ENCODE measurements at places on chromosomes 16 and 17.

DNA sequence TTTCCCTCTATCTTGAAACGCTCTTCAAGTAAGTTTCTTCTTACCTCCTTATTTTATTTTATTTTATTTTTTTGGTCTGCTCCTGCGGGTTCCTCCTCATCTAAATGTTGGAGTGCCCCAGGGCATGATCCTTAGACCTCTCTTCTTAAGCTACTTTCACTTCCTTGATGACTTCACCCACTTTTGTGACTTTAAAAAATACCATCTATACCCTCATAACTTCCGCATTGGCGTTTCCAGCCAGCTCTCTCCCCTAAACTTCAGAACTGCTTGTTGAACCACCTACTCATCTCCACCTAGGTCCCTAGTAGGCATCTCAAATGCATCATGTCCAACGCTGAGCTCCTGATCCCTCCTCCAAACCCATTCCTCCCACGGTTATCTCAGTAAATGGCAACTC, 51.4 kb upstream of the NFAT5 start:
- no peak for DNase-seq

DNA sequence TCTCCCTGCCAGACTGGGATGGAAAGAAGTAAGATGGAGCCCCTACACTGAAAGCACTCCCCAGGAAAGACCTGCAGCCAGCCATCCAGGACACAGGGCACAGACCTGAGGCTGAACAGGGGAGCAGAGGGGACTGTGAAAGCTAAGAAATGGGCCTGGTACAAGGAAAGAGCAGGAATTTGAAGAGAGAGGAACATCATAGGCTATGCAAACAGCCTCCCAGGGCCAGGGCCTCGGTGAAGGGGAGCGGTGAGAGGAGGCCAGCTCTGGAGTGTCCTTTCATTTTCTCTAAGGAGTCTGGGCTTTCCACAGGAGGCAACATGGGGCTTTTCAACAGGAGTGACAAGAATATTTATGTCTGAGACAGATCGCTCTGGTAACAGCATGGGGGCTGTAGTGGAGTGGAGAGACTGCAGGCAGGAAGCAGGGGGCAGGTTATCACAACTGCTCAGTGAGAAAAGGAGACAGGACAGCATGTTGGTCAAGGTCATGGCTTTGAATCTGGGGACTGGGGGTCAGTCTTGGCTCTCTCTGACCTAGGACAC, 50.1 kb downstream of the TOM1L2 start:
- no peak for DNase-seq

DNA sequence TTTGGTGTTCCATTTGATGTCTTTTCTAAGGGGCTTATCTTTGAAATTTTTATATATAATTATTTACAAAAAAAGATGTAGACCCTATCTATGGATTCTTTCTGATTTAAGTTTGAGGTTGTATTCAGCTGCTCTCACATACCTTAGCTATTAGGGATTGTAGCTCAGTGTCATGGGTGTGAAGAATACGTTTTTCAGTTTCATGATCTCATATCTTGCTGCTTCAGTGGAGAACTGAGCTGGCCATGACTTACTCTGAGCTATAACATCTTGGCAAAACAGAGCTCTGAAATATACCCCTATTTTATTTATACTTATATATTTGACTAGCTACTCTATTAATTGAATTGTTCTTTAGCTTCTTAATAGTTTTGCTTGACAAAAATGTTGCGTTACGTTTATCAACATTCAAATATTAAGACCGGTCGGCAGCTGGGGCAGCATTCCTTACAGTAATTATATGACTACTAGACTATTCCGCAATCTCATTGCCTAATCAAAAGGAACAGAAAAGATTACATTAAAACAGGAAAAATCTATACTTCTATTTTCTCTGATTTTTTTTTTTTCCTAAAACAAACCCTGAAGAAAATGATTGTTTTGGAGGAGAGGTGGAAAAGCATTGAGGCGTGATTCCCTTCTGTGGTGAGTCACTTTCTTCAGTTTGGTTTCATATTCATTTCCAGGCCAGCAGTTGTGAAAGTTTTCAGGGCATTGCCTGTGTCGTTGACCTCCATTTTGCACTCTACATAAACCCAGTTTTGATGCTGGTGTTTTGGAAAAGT, 24.1 kb upstream of the KRT24 start:
- DNase-seq, result no peak

DNA sequence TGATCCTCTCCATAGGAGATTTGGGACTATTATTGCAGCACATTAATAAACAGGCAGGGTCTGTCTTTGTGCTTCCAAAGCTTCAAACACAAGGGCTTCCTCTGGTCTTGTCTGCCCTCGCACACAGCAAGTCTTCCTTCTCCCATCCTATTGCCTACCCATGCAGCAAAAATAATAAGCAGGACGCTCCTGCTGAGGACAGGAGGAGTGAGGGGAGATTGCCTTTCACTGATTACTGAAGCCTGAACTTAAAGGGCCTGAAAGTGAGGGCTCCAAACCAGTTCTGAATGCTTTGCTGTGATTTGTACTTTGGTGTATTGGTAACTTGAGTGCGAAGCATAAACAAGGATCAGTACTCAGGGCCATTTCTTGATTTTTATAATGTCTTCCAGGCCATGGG, 197.6 kb upstream of the XYLT1 start:
- no peak for DNase-seq

DNA sequence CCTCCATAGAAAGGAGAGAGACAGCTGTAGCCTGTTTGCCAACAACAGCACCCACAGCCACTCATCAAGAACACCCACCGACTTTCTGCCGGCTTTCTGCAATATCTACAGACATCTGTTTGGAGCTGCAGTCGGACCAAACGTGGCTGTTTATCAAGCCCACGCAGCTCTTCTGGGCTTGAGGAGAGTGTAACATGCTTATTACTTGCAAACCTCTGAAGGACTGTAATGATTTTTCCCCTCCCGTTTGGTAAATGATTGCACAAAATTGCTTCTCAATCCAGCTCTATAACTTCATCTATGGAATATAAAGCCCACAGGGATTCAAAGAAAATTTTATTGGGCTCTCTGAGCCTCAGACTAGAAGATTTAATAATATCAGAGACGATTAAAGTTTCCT, 100.5 kb downstream of the VAT1L start:
- no peak for DNase-seq

DNA sequence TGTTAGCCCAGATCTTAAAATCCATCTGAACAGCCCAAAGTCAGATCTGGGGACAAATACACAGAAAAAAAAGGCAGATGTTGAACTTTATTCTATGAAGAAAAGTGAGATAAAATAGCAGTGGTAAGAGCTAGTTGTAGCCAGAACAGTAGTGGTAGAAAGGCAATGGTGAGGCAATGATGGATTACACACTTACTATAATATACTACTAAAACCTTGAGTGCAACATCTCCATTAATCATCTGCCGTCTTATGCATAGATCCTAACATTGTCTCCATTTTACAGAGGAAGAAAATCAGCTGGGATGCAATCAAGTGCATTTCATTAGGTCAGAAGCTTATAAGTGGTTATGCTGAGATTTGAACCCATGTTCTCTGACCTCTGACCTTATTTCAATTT, 699.6 kb downstream of the CDH11 start:
- no peak for DNase-seq

DNA sequence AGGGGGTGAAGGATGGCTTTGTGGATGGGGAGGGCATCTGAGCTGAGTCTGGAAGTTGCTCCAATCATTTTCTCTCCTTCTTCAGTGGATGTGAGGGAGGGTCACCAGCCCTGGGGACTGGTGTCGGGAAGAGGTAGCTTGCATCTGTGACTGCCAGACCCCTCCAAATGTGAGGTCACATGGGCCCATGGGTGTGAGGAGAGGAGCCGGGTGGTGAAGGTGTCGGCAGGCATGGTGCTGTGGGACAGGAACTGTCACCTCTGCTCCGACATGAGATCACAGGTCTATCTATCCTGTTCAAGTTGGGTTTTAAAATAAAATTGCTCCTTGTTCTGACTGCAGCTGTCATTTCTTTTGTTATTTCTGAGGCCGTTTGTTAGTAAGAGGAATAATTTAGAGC, 351.1 kb downstream of the CPPED1 start:
- no peak for DNase-seq

GRCh38 chr16:49712106-49712505, 143.8 kb downstream of the ZNF423 start:
- no peak for DNase-seq

GRCh38 chr17:37301288-37301687, 74.5 kb upstream of the C17orf78 start:
- no peak for DNase-seq

DNA sequence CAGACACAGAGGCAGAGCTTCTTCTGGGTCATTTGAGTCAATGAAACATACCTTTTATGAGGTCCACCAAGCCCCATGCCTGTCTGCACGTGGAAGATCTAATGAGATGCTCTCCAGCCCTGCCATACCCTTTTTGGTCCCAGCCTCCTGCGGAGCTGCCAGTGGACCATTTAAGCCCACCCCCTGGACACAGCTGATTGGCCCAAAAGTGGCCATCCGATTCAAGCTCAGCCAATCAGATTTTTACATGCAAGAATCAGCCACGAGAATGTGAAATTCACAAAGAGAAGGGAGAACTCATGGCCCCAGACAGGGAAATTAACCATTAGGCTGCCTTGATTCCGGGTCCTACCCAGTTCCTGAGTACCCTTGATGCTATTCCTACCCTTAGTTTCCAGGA, 231.0 kb upstream of the EEF2KMT start:
- DNase-seq, result no peak

- DNase-seq, result no peak
These were observed 4.7 kb downstream of the SMTNL2 start for GRCh38 chr17:4588898-4589625.

GRCh38 chr16:65697521-65697920, 575.7 kb upstream of the CDH11 start:
- no peak for DNase-seq

DNA sequence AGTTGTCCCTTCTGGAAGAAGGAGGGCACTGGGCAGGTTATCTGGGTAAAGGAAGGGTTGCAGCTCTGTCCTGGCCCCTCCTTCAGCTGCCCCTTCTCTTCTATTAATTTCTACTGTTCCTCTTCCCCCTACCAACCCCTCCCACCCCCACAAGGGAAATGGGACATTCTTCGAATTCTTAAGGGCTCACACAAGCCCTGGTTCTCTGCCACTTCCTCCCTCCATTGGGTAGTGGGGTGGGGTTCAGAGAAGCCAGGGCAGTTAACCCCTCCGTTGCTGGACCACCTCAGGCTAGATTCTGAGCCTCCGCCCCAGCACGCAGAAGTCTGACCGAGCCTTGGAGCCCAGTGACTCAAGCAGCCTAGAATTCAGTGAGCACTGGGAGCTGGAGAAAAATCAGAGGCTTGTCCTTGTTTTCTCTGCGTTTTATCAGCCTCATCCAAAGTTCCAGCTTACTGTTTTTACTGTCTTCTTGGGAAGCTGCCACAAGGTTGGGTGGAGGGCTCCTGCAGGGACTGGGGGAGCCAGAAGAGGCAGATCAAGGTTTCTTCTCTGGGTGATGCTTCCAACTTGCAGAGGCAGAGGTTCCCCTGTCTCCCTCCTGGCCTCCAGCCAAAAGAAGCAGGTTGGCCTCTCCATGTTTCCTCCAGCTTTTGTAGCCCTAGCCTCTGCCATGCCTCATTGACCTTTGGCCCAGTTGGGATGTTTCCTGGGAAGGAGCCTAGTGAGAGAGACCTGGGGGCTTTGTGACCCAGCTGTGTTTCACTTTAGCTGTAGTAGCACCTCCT, 10.2 kb downstream of the LASP1 start:
- DNase-seq, result no peak

DNA sequence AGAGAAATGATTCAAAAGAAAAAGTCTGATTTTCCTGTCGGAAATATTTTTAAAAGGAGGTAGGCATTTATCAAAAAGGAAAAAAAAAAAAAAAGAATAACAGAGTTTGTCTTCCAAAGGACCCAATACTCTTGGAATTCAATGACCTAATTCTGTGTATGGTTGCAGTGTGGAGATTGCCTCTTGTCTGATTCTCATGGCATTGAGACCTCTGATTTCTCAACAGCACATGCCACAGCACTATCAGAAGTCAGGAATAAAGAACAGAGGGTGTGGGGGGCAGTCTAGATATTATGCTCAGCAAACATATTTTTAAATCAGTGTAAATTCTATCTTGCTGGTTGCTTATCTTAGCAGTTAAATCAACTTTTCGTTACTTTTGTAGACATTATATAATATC, 81.3 kb upstream of the SOX9 start:
- DNase-seq, result no peak

- DNase-seq, result no peak
These were observed 3.8 kb downstream of the IGF2BP1 start for GRCh38 chr17:49000943-49001342.

DNA sequence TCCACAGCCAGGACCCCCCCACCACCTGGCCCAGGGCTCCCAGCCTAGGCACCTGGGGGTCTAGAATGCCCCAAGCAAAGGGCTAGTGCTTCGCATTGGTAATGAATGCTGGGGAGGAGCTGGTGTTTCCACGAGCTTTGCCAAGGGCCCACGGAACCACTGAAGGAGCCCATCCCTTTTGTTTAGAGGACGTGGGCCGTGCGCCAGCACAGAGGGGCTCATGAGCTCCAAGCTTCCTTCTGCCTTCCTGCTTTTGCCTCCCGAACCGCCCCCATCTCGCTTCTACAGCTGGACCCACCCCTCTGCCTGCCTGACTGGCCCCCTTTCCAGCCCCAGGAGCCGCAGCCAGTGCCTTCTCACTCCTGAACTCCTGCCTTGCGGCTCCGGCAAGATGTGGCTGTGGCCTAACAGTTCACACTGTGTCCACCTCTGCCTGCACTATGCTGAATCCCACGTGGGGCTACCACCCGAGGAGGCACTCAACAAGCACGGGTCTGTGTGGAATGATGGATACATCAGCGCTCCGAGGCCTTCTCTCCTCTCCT, 31.8 kb upstream of the RASD1 start:
- DNase-seq, result no peak

- DNase-seq, result no peak
These were observed 89.3 kb downstream of the SDR42E1 start for GRCh38 chr16:81921843-81922584.

DNA sequence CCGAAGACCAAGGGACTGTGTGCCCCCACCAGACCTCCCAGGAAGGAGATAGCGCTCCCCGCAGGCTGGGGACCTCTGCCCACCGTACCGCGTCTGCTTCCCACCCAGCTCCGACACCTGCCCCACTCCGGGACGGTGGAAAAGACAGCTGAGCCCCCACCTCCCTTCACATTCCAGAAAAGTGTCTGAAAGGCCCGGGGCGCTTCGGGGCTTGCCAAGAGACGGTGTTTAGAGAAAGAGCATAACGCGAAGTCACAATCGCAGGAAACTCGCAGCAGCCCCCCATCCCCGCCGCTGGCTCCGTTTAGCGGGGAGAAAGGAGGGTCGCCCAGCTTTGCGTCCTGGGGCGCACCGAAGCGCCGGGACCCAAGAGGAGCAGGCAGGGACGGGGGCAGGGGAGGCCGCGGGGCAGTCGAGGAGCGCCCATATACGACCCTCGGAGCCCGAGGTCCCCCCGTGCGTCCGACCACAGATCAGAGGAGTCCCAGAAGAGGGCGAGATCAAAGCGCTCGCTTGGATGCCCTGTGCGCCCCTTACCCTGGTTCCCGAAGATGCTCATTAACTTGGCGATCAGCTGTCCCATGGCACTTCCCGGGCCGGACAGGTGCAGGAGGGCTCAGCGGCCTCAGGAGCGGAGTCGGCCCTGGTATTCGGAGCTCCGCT, 652 bp downstream of the ARL5C start:
- DNase-seq, result no peak

- peak; percentile 3 for DNase-seq
These were observed at the start of gene ACSF2 for GRCh38 chr17:50425682-50426471. TSS of gene ACSF2 (plus strand) at chr17:50426218. CDS start at chr17:50426262, 44 bp downstream.
